ENCODE measurements at places on chromosomes 7 and 10. TPM values are rescaled to one million over a fixed set of nuclear protein-coding genes. Genes with fewer than 3 reads are reported as not detected.

The OR2A12 gene
- not detected for total RNA-seq

The PLCE1 gene
- total RNA-seq = under 0.01 TPM

The UBN2 gene
- 5.0 TPM for total RNA-seq

The TMEM273 gene
- 6.1 TPM for total RNA-seq

The OPALIN gene
- total RNA-seq = not detected

The CRPPA gene
- total RNA-seq = 0.85 TPM

The HIBADH gene
- total RNA-seq = 36.0 TPM

Data from endothelial cell of coronary artery (primary cell).